Stimulated activated CD8-positive, alpha-beta memory T cell treated with anti-CD3 and anti-CD28 coated beads, Interleukin-7, amount 100 ng/mL, for 48 hours (primary cell): ENCODE measurements at places on chromosomes 5 and 9.

DNA sequence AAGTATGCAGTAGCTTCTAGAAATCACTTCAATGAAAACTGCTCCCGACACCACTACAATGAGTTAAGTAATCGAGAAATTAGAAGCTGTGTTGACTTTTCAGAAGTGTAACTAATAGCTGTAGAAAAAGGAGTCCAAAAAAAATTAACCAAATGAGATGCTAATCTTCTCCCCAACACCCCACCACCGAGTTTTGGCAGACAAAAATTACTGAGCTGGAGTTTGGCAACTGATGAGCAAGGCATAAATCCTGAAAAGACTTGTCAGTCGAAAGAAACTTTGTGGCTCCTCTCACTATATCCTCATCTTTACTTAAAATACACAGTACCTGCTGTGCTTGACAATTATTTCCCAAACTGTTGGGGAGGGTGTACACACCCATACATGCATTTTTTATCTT, 191.9 kb downstream of the EBF1 start:
- no peak for DNase-seq

DNA sequence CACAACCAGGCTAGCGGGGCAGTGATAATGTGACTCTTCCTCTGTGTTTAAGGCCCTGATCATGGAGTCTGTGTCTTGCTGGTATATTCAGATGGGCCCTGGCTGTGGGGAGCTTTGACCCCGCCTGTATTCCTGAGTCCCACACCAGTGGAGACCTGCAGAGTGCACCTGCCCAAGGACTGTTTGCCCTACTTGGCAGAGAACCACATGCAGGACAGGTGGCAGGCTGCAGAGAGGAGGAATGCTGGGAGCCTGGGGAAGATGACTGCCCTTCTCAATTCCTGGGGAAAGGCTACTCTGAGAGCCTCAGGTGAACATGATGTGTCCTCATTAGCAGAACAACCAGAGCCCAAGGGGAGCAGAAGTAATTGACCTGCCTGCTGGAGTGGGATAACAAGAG, 36.2 kb downstream of the IARS1 start:
- no peak for DNase-seq

- no peak for DNase-seq
Observed at GRCh38 chr5:176866707-176867310, 32.3 kb downstream of the HK3 start.

GRCh38 chr9:27385606-27386322, 88.8 kb upstream of the EQTN start:
- DNase-seq, result no peak

DNA sequence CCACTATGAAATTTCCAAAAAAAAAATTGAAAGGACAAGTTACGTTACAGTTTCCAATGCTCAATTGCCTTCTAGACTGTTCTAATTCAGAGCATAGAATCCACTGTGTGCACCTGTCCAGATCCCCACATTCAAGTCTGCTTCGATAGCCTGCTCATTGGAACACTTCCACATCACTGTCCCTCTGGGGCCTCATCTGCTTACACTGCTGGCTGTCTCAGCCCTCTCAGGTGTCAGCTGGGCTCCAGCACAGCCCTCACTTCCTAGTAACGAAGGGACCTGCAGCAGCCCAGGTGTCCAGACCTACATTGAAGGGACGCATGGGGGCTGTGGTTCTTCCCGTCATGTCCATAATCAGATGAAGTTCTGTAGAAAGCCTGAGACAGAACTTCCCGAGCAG, 94.3 kb upstream of the EMB start:
- DNase-seq, result no peak

DNA sequence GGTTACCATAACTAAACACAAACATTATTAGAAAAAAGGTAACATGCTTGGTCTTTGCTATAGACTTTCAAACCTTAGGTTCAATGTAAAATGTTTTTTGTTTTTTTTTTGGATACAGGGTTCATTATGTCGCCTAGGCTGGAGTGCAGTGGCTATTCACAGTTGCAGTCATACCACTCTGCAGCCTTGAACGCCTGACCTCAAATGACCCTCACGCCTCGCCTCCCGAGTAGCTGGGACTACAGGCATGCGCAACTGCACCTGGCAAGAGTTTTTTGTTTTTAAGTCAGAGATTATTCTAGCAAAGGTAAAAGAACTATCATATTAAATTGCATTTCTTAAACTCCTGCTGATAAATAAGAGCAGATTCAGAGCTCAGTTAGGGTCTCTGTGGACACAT, 55.1 kb upstream of the NR5A1 start:
- no peak for DNase-seq

DNA sequence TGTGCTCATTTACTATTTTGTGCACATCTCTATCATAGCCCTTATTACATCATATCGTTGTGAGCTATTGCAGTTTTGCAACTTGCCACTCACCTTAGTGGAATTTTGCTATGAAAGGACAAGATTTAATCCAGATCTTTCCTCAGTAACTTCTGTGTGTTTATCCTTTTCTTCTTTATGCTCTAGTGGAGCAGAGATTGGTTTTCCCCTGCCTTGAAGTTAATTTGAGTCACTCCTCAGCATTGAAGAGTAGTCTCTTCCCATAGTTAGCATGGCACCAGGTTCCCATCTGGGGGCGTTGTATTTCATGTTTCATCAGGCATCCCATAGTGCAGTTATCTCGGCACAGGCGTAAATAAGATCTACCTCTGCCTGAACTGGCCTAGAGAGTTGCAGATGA, 510.4 kb downstream of the PSAT1 start:
- DNase-seq, result no peak

- DNase-seq, result no peak
Observed at GRCh38 chr5:138585157-138585556, 10.0 kb upstream of the HSPA9 start.

DNA sequence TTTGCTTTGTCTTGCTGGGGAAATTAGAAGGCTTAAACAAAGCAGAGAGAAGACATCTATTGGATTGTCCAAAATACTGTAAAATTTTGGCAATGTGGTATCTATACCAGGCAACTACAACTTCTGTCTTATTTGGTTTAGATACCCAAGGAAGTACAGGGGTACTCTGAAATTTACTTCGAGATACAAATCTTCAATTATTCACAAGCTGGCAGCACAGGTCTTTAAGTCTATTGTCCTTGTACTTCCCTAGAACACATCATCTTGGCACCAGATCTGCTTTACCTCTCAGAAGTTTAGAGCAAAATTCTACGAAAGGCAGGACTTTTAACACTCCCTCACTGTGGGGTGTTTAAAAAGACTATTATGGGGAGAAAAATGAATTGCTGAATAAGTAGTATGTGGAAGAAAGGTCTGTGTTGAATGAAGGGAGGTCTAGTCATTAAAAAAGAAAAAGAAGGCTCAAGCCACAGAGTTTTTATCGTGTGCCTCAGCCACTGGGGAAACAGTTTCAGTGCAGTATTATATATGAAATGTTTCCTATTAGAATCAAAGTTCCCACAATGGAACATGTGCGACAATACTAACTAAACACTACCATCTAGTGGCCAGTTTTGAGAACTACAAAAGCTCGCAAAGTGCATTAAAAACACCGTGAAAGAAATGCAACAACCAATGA, 93.7 kb downstream of the PDE4D start:
- DNase-seq, result no peak

DNA sequence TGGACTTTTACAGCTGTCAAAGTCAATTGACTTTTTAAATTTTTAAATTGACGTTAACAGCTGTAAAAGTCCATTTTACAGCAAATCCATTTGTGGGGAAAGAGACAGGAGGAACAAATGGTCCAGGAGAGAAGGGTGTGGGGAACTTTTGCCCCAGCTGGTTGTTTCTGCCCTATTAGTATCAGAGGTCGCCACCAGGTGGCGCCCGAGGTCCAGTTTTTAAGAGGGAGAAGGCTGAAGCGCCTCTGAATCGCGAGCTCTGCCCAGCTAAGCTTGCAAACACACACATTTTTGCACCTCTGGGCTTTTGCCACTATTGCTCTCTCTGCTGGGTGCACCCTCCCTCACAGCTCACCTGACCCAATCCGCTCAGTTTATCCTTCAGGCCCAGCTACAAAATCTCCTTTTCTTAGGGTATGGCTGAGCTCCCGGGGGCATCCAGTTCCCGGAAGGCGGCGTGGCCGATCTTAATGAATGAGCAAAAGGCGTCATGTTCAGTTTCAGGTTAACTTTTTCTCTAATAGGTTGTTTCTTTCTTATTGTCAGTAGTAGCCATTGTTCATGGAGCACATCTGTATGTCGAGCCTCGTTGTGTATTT, 6.3 kb upstream of the TTLL11 start:
- peak; percentile 33 for DNase-seq

DNA sequence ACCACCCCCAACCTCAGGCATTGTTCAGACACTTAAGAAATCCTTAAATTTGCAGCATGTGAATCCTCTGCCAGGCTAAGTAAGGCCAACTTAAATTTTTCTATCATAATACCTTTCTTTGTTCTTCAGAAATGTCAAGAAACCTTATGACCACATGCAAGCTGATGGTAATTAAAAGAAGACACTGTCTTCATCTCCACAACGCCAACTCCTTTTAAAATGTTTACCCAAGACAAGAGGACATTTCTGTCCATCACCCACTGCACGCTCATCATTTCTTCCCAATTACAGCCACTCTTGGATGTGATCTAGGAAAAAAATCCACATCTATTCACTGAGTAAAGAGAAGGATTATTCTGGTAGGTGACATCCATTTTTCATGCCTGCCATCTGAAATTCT, 6.1 kb upstream of the IFNK start:
- DNase-seq, result no peak
